CMK (cell line): ENCODE measurements at places on chromosomes 1 and 21.

DNA sequence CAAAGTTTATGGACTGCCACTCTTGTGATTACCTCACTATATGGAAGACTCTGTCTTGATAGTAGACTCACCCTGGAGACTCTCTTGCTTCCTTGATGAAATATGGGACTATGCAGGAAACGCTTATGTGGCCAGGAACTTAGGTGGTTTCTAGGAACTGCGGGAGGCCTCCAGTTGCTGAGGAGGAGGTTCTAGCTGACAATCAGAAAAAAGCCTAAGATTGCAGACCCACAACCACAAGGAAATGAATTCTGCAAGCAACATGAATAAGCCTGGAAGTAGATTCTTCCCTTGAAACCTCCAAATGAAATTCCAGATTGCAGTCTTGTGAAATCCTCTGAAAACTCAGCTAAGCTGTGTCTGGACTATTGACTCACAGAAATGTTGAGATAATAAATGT is 88.9 kb upstream of the COL11A1 start:
- no peak for DNase-seq

DNA sequence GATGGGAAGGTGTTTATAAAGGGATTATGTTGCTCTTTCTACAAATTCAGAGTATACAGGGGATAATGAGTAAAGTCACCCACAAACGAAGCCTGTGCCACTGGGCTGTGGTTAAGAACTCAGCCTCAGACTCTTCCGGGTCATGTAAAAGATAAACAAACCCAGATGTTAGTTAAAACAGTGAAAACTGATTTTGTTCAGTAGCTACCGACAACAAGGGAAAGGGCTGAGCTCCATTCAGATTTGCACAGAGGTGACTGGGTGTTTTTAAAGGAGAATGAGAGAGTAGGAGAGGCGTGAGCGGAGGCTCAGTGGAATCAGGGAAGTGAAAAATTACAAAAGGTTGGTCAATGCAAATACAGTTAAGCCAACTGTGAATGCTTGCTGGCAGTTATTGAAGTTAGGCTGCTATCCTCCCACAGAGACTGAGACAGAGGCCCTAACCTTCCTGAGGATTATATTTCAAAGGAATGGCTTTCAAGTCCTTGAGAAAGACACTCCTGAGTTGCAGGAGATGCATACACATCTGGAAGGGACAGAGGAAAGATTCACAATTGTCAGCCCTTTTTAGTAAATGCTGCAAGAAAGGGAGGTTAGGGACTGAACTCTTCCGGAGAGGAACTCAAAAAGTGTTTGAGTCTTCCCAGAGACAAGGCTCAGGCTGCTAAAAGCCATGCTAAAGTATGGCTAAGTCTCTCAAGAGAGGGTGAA is 29.9 kb upstream of the SAMD13 start:
- no peak for DNase-seq

GRCh38 chr1:170174395-170174794 is 28.6 kb downstream of the NTMT2 start:
- DNase-seq: no peak

DNA sequence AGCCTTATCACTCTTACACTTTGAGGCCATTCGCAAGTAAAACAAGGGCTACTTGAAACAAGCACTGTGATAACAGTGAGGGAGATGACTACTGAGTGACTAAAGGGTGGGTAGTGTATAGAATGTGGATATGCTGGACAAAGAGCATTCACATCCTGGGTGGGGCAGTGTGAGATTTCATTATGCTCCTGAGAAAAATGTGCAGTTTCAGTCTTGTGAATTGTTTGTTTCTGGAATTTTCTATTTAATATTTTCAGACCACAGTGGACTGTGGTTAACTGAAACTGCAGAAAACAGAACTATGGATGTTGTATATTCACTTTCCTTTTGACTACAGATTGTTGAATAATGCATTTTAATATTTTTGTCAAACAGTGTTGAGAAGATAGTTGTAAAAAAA is 25.1 kb upstream of the B3GALT2 start:
- no peak for DNase-seq

- no peak for DNase-seq
These were observed 13.7 kb upstream of the PDE9A start for GRCh38 chr21:42639646-42640152.

DNA sequence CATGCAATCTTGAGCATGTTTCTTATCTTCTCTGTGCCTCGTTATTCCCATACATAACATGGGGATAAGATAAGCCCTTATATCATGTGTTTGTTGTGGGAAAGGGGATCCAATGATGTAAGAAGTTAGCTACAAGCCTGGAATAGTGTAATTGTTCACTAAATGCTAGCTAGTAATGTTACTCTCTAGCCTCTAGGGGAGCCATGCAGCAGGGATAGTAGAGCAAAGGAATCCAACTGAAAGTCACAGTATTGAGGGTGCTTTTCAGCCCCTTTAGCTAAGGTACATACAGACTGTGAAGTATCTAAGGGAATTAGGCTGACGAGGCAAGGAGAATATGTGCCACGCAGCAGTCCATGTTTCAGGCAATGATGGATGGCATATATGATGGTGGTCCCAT is 46.9 kb downstream of the IL23R start:
- DNase-seq: no peak

- DNase-seq: no peak
These were observed 52.4 kb downstream of the KIF26B start for GRCh38 chr1:245207056-245207638.

DNA sequence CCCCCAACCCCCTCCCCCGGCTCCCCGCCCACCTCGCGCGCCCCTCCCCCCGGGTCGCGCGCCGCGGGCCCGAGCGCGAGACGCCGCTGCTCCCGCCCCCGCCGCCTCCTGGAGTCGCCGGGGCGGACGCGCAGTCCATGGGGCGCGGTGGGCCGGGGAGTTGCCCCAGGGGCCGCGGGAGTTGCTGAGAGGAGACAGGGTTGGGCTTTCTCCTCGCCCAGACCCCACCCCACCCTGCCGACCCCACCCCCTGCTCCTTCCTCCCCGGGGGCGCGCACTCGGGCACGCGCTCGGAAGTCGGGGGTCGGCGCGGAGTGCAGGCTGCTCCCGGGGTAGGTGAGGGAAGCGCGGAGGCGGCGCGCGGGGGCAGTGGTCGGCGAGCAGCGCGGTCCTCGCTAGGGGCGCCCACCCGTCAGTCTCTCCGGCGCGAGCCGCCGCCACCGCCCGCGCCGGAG is at the start of gene LAMC1:
Gene LAMC1, plus strand, starts transcription at position 275 of the 455 bp plus-strand sequence. CDS start 297 bp downstream, outside the sequence.
- DNase-seq: peak; percentile 65

GRCh38 chr1:26169198-26169554 is 413 bp upstream of the C1orf232 start:
- no peak for DNase-seq

DNA sequence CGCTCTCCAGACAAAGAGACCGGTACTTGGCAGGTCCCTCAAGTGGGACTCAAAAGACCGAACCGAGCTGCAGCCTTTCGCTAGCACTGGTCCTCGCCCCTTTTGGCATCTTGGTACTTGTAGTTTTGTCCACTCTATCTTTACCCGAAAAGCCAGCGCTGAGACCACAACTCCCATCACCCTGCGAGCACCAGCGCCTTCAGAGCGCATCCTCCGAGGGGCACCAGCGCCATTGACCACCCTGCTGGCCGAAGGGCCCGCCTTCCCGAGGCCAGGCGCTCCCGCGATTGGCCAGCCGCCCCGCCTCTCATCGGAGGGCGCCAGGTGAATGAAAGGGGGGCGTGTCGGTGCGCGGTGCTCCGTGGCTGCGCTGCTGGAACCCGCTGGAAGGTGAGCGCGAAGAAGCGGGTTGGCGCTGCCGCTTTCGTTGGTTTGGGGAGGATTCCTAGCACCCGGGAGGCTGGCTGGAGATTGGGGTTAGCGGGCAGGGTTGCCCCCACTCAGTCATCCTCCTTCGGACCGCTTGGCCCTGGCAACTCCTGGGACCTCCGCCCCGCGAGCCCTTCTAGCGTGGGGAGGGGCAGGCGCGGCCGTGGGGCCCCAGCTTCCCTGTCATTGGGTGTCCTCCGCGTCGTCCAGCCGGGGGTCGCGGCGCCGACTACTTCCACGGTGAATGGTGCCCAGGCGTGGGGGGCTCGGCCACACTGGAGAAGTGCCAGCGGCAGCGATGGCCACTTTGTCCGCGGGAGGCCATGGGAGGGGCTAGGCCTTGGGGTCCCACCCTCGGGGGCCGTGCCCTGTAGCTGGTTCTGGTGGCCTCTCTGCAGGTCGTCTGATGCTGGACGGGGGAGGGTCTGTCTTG is at the start of gene ZBTB8B:
Gene ZBTB8B, plus strand, starts transcription at position 357 of the 862 bp plus-strand sequence. CDS start 5,553 bp downstream, outside the sequence.
- no peak for DNase-seq

DNA sequence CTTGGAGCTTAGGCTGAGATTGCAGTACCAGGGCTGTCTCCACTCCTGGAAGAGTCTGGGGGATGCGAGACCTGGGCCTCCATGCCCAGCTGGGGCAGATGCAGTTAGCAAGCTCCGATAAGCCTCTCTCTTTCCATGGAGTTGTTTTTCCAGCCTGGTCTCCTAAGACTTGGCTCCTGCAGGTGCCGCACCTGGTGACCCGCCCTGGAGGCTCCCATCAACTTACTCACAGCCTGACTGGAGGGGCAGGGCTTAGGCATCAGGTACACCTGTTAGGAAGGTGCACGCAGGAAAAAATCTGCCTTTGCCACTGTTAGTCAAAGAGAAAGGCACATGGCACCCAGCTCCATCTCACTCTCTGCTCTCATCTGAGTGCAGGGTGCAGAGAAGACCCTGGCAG is 198.1 kb upstream of the TMEM51 start:
- no peak for DNase-seq

GRCh38 chr1:234529095-234529949 is 50.3 kb upstream of the TARBP1 start:
- no peak for DNase-seq

GRCh38 chr1:176196728-176197127 is 10.4 kb downstream of the COP1 start:
- no peak for DNase-seq

GRCh38 chr1:21674957-21675356 is 5.8 kb upstream of the RAP1GAP start:
- no peak for DNase-seq

DNA sequence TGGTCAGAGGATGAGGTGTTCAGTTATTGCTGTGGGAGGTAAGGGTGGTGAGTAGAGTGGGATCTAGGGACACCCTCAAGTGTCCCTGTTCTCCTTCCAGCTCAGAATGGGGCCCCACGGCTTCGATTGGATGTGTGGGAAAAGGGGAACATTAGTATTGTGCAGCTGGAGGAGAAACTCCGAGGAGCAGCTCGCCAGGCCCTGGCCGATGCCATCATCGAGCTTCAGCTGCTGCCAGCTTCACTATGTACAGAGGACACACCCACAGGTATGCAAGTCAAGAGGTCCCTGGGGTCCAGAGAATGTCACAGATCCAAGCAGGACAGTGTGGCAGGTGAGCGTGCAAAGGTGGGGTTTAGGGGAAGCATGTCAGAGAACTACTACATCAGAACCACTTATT is 13.9 kb downstream of the HYI start:
- no peak for DNase-seq

DNA sequence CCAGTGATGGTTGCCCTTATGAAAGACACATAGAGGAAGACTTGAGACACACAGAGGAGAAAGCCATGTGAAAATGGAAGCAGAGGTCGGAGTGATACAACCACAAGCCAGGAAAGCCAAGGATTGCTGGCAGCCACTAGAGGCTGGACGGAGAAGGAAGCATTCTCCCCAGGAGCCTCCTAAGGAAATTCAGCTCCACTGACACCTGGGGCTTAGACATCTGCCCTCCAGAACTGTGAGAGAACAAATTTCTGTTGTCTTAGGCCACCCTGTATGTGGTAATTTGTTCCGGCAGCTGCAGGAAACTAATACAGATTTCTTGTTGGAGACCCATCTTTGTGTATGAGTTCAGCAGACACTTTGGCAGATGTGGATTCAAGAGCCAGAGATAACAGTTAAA is 126.9 kb upstream of the ATP1A1 start:
- DNase-seq: no peak

DNA sequence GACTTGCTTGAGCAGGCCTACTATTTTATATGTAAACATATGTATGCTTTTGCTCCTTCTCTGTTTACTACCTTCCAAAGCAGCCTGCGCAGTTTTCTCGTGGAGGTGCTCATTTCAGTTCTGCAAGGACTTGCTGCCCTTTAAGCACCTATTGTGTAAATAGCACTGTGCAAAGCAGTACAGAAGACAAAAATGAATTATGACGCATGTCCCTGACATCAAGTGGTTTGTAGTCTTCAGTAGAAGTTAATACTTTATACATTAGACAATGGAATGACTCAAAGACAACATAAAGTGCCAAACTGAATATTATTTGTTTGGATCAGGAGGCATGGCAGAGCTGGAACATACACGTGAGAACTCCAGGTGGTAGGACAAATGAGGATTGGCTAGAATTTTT is 611.7 kb downstream of the LMO4 start:
- no peak for DNase-seq

DNA sequence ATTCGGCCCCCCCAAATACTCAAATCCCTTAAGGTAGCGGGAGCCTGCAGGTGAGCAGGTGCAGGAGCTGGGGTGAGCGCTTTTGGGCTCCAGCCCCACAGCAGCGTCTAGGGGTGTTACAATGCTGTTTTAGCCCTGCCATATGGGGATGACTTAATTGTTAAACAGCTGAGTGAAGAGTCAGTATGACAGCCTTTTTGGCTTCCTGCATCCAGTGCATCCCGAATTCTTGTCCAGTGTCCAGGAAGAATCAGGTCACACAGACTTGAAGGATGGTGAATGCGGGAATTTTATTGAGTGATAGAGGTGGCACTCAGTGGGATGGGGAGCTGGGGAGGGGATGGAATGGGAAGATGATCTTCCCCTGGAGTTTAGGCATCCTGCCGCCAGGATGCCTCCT is 30.4 kb upstream of the HHAT start:
- DNase-seq: no peak

- no peak for DNase-seq
These were observed 18.8 kb downstream of the QSOX1 start for GRCh38 chr1:180173451-180173850.

DNA sequence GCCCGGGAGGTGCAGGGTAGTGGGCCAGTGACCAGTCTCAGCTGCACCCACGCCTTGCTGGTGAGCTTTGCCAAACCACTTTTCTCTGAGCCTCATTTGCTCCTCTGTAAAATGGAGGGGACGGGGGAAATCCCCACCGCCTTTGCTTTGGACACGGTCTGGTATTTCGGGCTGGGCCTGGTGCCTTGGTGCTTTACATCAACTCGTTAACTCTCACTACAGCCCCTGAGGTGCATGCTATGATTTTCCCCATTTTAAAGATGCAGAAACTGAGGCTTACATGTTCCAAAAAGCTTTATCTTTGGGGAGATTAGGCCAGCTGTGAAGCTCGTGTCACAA is 116.1 kb upstream of the RUNX3 start:
- DNase-seq: no peak
